ENCODE measurements at places on chromosomes 11 and 22.
A peak's percentile ranks its signal among the peaks of the same experiment; 100 is the strongest.

- DNase-seq, result no peak
Measured at GRCh38 chr11:33967451-33967850, 75.6 kb upstream of the LMO2 start.

GRCh38 chr22:42780070-42780540 lies 59.4 kb upstream of the A4GALT start:
- no peak for DNase-seq

DNA sequence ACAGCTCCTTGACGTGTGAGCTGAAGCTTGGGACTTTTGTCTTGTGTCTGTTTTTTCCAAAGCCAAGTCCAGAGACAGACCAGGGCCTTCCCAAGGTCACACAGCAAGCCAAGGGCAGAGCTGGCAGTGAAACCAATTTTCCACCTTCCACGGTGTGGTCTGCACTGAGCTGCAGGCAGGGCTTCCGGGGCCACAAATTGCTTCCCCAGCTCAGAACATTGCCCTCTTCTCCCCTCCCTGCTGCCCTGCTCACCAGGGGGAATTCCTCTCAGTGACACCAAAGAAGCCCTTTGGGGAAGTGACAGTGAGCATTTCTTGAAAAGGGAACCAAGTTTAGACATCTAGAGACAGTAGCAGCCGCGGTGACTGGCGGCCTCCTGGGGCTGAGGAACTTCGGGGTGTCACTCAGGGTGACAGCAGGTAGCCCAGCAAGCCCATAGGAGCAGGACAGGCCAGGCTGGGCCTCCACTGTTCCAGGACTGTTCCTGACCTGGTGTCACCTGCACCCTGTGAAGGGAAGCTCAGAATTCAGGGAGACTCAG lies 9.2 kb downstream of the FXYD2 start:
- DNase-seq, result peak; percentile 55

GRCh38 chr22:49775867-49776511 lies 51.7 kb downstream of the BRD1 start:
- DNase-seq, result no peak

DNA sequence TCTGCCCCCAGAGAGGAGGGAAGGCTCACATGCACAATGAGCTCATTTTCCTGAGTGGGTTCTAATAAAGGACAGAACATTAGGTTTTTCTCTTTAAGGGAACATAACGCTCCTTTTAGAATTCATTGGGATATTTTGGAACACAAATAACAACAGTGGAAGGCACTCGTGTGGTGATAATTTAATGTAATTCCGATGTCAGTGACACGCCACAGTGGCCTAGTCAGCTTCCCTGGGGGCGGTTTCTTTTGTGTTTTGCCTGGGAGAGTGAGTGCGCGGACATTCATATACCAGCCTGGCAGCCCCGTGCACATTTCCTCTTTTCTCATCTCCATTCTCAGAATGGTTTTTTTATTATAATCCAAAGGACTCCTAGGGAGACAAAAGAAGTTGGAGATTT lies 41.1 kb downstream of the SEZ6L start:
- DNase-seq, result no peak

GRCh38 chr22:27750584-27751265 lies 50.8 kb downstream of the MN1 start:
- DNase-seq, result no peak

GRCh38 chr22:17315310-17315709 lies 54.0 kb upstream of the CECR2 start:
- no peak for DNase-seq

GRCh38 chr11:50075856-50076255 lies 43.2 kb downstream of the OR4C45 start:
- DNase-seq, result no peak
